ENCODE measurements at places on chromosomes 2 and 18.

- no peak for DNase-seq
Measured at GRCh38 chr2:82158150-82158549, 1853.6 kb upstream of the LRRTM1 start.

DNA sequence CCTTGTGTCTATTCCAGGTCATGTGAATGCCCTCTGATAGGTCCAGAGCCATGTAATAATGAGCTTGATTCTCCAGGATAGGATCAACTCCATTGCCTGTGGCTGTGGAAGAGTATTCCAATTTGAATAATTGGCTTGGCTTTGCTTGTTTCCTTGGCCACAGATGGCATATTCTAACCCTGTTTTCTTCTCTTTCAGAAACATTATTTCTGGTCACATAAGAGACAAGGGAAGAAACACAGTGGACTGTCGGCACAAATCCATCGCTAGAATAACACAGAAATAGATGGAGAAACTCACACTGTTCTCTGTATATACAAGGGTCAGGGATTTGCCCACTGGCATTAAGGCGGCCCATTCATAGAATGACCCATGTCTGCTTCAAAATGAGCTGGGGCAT is 278.4 kb upstream of the CCDC68 start:
- DNase-seq, result no peak

DNA sequence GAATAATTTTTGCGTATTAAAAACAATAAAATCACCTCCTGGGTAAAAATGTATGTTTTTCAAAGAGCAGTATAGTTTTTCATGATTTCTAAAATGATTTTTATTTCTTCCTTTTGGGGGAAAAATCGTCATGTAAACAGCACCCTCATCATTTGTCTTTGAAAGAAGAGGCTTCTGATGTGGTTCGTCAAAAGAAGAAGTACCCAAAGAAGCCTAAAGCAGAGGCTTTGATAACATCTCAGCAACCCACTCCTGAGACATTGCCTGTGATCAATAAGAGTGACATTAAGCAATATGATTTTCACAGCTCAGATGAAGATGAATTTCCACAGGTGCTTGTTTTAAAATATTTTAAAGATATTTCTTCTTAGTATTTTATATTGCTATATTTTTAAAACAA is 110.2 kb upstream of the KIF5C start:
- no peak for DNase-seq

DNA sequence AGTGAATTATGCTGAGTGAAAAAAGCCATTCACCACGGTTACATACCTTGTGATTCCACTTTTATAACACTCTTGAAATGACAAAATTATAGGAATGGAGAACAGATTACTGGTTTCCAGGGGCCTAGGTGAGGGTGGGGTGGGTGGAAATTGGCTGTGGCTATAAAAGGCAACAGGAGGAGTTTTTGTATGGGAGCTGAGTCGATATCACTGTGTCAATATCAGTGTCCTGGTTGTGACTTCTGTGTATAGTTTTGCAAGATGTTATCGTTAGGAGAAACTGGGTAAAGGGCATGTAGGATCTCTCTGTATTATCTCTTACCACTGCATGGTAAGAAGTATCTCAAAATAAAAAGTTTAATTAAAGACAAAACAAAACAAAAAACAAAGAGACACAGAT is 84.3 kb downstream of the EDAR start:
- DNase-seq, result no peak

GRCh38 chr2:235238537-235238936 is 255.3 kb upstream of the AGAP1 start:
- DNase-seq, result peak; percentile 32

GRCh38 chr2:211237586-211238275 is 681.3 kb downstream of the CPS1 start:
- DNase-seq, result no peak

DNA sequence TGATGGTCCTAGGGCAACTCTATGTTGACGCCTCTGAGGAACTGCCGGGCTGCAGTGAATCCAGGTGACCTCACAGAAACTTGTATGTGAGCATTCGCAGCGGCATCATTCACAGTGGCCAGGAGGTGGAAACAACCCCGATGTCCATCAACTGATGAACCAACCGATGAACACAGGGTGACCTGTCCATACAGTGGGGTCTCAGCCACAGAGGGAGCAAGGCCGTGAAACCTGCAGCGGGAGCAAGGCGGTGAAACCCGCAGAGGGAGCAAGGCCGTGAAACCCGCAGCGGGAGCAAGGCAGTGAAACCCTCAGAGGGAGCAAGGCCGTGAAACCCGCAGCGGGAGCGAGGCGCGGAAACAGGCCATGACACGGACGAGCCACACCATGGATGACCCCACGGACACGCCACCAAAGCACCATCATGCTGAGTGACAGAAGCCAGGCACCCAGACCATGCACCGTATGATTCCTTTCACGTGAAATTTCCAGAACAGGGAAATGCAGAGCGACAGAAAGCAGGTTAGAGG is 63.0 kb downstream of the PARD6G start:
- DNase-seq, result no peak

- no peak for DNase-seq
Measured at GRCh38 chr18:44503854-44504253, 176.8 kb upstream of the SETBP1 start.

- DNase-seq, result peak; percentile 91
Measured at GRCh38 chr2:207311316-207312005, 145.7 kb upstream of the KLF7 start.

DNA sequence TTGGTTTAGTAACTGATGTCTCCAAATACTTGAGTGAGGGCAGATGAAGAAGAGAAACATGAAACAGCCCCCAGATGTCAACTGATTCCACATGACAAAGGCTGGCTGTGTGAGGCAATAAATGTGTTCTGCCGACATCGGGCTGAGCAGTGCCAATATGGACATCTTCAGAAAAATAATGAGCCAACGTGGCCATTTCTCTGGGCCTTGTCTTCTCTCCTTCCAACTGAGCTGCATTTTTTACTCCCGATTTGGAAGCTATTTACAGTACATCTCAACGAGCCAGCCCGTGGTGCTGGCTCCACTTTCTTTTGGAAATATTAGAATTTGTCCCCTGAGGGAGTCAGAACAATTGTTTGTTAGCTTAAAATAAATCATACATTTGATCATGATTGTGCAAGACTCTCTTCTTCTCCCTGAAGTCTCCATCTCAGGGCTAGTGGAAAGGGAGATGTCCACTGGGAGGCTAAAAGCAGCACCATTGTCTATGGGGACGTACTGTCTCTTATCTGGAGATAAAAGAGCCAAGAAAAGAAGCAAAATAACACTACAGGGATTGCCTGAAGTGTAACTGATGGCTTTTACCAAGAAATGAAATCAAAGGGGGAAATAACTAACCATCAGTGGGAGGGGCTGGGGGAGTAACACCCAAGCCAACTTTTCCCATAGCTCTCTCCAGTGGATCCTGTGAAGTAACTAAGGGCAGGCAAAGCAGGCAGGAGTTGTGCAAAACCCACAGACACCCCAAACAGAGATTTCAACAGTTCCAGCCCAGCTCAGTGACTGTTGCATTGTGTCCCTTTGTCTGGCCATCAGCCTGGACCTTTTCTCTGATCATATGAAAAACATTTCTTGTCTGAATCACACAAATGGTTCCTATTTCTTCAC is 114.8 kb downstream of the RDH14 start:
- no peak for DNase-seq

DNA sequence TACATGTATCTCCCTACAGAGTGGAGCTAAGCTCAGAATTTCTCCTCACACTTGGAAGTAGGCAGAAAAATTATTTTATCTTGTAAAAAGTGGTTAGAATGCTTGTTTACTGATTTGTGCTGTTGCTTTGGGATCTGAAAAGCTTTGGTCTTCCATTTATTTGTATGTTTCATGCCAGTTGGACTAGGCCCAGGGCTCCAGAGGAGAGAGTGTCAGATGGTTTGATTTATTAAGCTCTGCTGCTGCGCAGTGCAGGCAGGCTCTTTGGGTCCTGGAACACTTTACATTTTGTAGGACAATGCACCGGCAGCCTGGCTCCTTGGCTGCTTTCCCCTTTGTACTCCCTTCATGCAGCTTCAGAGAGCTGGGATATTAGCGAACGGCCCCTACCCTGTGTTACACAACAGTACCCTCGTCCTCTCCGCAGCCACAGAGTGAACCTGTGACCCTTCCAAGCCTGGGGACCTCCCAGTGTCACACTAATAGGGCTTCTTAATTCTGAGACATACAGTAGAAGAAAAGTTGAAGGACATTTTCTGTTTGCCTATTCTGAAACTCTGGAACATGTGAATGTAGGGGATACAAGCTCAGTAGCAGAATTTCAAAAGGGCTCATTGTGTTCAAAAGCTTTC is 56.7 kb upstream of the EML6 start:
- no peak for DNase-seq

- DNase-seq, result no peak
Measured at GRCh38 chr2:50746526-50746925, 285.4 kb downstream of the NRXN1 start.

GRCh38 chr2:239312741-239313667 is 87.8 kb downstream of the HDAC4 start:
- DNase-seq, result no peak

DNA sequence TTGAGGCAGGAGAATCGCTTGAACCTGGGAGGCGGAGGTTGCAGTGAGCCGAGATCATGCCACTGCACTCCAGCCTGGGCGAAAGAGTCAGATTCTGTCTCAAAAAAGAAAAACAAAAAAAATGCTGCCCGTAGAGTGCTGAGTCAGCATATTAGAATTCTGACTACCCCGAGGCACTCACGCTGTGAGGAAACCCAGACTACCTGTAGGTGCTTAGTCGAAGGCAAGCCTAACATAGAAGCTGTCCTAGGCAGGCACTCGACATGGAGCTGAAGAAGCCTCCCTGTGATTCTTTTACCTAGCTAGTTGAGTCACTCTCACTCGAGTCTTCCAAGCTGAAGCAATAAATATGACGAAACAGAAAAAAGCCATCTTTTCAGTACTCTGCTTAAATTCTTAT is 1323.2 kb upstream of the DDX18 start:
- no peak for DNase-seq

- no peak for DNase-seq
Measured at GRCh38 chr2:68423966-68424650, 43.0 kb downstream of the FBXO48 start.

DNA sequence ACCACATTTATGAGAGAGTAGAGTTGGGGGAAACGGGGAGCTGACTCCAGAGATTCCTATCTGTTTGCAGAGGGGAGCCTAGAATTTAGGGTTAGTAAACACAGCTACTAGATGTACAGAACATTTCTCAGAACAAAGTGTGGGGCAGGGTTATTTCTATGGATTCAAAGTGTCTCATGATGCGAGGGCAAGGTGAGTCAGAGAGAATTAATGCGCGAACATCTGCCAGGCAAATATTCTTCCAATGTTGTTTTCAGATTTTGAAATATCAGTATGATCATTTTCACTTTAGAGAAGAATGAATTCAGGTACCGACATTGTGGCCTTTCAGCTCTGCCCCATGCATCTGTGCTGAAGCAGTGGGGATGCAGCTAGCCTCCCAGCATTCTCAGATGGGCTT is 2.0 kb upstream of the DSEL start:
- no peak for DNase-seq

GRCh38 chr18:44602380-44602779 is 78.3 kb upstream of the SETBP1 start:
- no peak for DNase-seq

GRCh38 chr2:38483776-38484501 is 106.9 kb upstream of the ATL2 start:
- DNase-seq, result no peak

GRCh38 chr2:226338825-226339224 is 460.8 kb downstream of the IRS1 start:
- no peak for DNase-seq

- DNase-seq, result no peak
Measured at GRCh38 chr2:241072553-241073165, 29.4 kb downstream of the MTERF4 start.

DNA sequence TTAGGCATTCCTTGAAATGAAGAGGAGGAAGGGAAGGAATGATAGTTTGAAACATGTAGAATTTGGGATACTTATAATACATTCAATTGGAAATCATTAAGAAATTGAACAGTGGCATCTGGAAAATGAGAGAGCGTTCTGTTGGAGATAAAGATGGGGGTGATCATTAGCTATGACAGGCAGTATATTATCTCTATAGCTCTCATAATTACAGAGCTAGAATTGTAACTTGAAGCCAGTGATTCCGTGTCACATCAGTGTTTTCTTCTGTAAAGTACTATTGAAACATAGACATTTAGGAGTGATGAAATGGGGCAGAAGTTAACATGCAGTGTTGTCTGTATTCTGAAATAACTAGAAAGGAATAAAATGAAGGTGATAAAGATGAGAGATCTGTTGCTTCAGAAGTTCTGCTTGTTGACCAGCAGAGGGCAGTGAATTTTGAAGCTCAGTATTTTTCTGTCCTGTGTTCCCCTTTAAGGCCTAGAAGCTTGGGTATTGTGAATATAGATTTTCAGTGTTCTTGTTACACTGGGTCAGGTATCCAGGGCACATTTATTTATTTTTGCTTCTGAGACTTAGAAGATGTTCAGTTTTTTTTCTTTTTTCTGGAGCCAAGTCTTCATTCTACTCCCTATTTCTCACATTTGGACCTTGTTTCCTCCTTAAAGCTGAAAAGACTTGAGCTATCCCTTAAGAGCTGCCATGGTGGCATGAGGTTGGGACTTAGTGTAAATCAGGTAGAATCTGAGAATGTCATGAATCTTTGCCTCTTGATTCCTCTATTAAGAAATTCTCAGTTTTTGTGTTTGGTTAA is 157.4 kb downstream of the TAF4B start:
- peak; percentile 38 for DNase-seq

DNA sequence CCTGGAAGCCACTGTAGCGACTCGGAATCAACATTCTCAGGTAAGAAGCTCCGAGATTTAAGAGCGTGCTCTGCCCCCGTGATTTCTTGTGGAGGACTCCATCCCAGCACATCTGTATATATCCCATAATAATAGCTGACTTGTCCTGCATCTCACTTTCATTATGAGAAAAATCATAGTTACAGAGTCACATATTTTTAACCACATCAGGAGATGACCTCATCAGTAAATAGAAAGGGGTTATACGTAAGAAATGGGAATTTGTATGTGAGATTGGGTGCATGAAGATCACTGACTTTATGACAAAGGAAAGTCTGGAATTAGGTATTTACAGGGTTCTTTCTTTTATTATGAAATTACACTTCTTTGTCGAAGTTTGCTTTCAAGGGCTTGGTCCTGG is 16.4 kb upstream of the TMEM18 start:
- no peak for DNase-seq

DNA sequence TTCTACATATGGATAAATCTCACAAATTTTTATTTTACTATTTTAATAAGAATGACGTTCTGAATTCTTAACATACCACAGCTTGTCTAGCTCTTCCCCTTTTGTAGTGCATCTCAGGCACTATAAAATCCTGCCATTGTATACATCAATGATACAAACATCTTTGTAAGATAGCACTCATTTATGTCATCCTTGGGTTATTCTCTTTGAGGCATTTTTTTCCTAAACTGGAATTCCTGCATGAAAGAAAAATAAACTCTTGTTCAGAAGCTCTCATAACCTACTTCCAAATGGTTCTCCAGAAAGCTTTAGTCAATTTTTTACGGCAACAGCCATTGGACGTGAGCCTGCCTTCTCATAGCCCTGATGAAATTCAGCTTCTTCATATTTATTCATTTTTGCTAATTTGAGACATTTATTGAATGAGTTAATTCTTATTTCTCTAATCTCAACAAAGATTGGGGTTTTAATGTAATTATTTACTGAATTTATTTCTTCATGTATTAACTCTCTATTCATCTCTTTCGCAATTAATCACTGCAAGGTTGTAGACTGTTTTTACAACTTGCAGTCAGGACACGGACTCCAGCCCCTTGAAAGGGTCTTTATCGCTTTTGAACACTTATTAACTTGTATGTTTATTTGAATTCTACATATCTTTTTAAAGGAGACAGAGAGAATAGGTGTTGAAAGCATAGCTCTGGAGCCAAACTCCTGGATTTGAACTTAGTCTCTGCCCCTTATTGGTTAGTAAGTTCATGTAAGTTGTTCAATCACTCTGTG is 57.6 kb upstream of the PARD3B start:
- peak; percentile 3 for DNase-seq

Data from fibroblast of skin of left quadriceps (primary cell).